ENCODE measurements at places on chromosomes 13 and 19.

GRCh38 chr13:50072676-50073075, 57.4 kb downstream of the KCNRG start:
- DNase-seq: no peak

DNA sequence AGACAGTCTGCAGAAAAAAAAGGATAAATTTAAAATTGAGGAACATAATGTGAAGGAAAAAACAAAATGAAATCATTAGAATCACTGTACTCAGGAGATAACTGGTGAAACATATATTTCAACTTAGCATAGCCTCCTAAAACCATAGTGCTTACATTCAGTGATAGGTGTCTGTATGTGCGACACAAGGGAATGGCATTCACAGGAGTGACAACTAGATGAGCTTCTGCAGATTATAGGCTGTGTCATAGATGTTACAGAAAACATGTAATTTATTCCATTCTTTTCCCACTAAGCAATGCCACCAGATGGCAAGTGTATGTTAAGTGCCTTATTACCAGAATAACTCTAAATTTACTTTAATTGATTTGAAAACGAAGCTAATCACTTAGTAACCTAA, 960.0 kb upstream of the PCDH20 start:
- no peak for DNase-seq

GRCh38 chr13:107600971-107601370, 614.4 kb downstream of the LIG4 start:
- no peak for DNase-seq

- DNase-seq: no peak
Observed at GRCh38 chr13:82070416-82070815, 1729.5 kb upstream of the SPRY2 start.

DNA sequence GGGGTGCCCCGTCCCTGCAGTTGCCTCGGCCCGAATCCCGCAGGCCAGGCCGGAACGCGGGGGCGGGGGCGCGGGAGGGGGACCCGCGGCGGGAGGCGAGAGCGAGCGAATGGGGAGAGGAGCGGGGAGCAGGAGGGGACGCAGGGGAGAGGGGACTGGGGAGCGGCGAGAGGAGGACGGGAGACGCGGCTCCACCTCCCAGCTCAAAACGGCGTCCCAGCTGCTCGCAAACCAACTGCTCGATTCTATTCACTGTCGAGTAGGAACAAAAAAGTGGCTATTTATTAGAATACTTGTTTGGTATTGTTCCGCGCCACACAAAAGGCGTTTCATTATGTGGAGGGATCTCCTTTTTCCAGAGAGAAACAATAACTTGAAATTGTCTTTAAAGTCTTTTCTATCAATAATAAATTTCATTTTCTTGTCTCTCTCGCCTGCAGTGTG, 10.6 kb upstream of the SOX1 start:
- no peak for DNase-seq

GRCh38 chr19:17721821-17722220, 2.5 kb downstream of the MAP1S start:
- no peak for DNase-seq

- DNase-seq: no peak
Observed at GRCh38 chr19:35566738-35567137, 3.3 kb upstream of the ATP4A start.

DNA sequence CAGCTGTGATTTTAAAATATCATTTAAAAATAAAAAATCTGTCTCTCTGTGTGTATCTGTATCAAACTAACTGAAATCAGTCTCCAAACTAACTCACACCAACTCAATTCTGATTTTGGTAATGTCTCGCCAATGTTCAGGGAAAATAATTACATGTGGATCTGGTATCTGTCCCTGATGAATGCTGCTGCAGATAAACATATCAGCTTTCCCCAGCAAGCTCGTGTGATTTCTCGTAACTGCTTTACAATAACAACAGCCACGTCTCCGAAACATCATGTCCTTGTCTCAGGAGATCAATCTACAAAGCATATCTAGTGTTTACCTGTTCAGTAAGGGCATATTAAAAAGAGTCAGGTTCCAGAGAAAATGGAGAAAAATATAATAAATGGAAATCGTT, 129.0 kb downstream of the IRS2 start:
- no peak for DNase-seq

- no peak for DNase-seq
Observed at GRCh38 chr13:51588406-51588949, 4.2 kb downstream of the WDFY2 start.

DNA sequence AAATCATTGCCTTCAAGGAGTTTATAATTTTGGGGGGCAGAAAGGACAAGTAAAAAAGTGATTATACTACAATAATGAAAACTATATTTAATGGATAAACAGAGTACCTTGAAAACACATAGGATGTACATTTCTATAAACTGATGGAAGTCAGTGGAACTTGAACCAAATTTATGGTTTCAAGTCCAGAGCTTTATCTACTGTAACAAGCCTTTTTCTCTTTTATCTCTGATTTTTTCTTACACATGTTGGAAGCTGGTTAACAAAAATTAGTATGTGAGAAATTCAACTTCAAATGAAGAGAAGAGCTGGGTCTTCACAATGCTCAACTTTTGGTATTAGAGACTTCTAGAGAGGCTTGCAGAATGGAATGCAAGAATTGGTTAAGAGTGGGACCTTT, 393.6 kb downstream of the LMO7 start:
- no peak for DNase-seq

DNA sequence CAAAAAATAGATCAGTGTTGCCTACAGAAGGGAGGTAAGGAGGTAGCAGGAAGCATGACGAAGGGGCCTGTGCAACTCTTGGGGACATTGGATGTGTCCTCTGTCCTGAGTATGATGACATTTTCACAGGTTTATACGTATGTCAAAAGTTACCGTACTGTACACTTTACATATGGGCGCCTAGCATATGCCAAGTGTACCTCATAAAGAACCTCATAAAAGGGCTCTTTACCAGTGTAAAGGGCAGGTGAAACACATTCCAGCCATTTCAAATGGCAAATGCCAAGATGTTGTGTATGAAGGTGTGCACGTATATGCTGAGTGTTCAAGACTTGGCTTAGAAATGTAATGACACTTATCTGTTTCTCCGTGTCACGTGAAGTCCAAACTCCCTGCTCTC, 573.4 kb downstream of the EFNB2 start:
- no peak for DNase-seq

DNA sequence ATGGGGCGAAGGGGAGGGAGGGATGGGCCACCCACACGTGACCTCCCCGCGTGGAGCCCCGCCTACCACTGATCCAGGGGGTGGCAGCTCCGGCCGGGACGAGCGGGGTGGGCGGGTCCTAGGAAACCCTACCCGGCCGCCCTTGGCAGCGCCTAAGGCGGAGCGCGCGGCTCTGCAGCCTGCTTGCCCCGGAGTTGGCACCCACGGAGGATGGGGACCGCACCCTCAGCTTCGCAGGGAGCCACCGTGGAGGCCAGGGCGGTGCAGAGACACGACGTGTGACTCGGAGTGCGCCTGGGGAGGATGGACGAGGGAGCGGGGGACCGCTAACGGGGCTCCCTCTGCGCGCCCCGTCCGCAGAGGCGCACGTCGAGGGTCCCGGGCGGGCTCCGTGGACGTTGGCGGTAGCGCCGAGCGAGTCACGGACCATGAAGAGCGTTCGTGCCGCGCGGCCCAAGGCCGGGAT, at the start of gene RGS9BP:
Gene RGS9BP (plus strand): TSS at position 129 of the 466 bp plus-strand sequence. CDS start 416 bp downstream, outside the sequence.
- DNase-seq: peak; percentile 5

- no peak for DNase-seq
Observed at GRCh38 chr13:46232281-46232680, 20.6 kb downstream of the LRRC63 start.

DNA sequence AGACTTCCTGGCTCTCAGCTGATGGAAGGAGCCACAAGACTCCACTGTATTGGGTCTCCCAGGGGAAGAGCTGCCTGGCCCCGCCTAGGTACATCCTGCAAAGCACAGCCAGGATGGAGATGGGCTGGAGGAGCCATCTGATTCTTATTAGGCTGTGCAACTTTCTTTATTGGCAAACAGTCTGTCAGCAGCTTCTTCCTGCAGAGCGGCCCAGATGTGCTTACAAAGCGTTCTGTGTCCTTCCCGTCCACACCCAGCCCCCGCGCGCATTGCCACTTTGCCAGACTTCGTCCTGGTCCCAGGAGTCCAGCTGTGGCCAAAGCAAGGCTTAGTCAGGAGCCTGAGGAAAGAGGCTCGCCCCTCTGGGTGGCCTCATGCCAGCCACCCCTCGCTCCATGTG, 409.3 kb downstream of the ZNF536 start:
- DNase-seq: no peak

GRCh38 chr13:95540888-95541287, 11.6 kb upstream of the CLDN10 start:
- no peak for DNase-seq

DNA sequence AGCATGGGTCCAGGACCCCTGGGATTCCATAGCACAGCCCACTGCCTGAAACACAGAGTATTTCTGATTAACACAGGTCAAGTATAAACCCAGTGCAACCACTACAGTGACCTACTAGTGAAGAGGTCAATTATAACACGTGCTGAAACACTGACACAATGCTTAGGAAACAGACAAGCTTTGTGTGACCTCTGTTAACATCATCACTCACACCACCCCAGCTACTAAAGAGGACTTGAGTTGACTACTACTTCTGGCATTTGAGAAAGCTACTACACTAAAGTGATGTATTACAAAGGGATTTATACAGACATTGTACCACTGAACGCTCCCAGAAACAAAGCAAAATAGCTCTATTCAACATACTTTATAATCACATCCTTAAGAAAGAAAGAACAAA, 1935.9 kb upstream of the PCDH20 start:
- DNase-seq: no peak

DNA sequence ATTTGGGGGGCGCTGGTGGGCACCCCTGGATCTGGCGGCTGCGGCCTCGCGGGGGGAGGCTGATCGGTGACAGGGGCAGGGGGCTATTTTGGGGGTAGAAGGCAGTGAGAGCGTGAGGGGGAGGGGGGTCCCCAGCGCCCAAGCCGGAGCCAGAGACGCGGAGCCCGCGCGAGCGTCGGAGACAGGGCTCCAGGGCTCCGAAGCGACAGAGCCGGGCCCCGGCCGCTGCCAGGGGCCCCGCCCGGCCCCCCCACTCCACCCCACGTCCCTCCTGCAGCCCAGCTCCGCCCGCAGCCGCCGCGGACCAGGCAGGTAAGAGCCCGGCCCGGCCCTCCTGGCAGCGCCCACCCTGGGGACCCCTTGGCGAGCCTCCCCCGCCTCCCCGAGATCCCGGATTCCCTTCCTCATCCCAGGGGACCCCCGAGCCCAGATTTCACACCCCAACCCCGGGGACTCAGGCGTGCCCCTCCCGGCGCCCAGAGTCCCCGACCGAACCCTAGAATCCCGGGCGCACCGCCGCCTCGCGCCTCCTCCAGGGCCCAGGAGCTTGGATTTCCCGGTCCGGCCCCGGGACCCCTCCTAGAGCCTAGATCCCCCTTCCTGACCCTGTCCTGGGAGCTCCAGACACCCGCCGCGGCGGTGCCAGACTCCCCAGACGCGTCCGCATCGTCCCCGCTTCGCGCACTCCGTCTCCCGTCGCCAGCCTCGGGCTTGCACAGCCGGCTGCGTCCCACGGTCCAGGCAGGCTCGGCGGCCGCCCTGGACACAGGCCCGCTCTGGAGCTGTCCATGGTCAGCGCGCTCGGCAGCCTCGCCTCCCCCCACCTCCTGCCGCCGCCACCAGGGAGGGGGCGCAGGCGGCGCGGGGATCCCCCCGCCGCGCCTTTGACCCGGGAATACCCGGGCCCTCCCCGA, at the start of gene PPFIA3:
Gene PPFIA3 (plus strand): TSS at position 134 of the 914 bp plus-strand sequence. CDS start 8,330 bp downstream, outside the sequence.
- no peak for DNase-seq

- DNase-seq: no peak
Observed at GRCh38 chr13:87810391-87810801, 139.2 kb downstream of the SLITRK5 start.

- DNase-seq: no peak
Observed at GRCh38 chr13:102233566-102234208, 168.2 kb downstream of the FGF14 start.

GRCh38 chr13:94154367-94154766, 325.1 kb downstream of the DCT start:
- DNase-seq: no peak

- no peak for DNase-seq
Observed at GRCh38 chr13:39012608-39013007, 22.0 kb upstream of the STOML3 start.

Measured in stimulated activated CD8-positive, alpha-beta memory T cell treated with anti-CD3 and anti-CD28 coated beads, Interleukin-4, amount 100 ng/mL, for 1 hour (primary cell).